ENCODE measurements at places on chromosomes 4 and X. TPM values are rescaled to one million over a fixed set of nuclear protein-coding genes. Genes with fewer than 3 reads are reported as not detected.

The RBM46 gene
- not detected for total RNA-seq

The SUPT20HL1 gene
- not detected for total RNA-seq

The RNF150 gene
- total RNA-seq = 1.3 TPM

The RADX gene
- total RNA-seq = 5.2 TPM

The CSTF2 gene
- total RNA-seq = 40.9 TPM

The AREG gene
- 0.54 TPM for total RNA-seq

The INTS6L gene
- total RNA-seq = 19.6 TPM

The CYLC1 gene
- not detected for total RNA-seq

GRCh38 chr4:40053161-40053560, 3.5 kb upstream of the N4BP2 start:
- no peak for DNase-seq

- DNase-seq = no peak
Observed at GRCh38 chr4:8048856-8049676, 109.4 kb upstream of the AFAP1 start.

GRCh38 chrX:2696698-2697215, 5.7 kb downstream of the CD99 start:
- DNase-seq = no peak

DNA sequence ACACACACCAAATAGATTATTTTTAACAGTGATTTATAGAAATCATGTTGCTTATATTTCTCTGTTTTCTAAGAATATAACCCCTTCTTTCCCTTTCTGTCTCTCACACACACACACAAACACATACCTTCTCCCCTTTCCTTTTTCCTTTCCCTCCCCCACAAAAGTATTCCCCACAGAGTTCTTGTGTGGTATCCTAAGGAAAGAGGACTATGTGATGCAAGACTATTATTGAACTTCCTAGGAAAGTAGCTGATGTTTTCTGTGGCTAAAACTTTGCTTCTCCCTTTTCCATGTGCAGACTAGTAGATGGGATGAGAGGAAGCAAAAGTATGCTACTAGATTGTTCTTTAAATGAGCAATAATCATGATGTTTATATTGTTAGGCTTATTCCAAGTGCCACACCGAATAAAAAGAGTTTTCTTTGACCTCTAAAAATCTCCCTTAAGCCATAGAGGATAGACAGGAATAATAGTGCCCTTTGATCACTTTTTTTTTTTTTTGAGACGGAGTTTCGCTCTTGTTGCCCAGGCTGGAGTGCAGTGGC, 38.7 kb downstream of the CPEB2 start:
- no peak for DNase-seq

DNA sequence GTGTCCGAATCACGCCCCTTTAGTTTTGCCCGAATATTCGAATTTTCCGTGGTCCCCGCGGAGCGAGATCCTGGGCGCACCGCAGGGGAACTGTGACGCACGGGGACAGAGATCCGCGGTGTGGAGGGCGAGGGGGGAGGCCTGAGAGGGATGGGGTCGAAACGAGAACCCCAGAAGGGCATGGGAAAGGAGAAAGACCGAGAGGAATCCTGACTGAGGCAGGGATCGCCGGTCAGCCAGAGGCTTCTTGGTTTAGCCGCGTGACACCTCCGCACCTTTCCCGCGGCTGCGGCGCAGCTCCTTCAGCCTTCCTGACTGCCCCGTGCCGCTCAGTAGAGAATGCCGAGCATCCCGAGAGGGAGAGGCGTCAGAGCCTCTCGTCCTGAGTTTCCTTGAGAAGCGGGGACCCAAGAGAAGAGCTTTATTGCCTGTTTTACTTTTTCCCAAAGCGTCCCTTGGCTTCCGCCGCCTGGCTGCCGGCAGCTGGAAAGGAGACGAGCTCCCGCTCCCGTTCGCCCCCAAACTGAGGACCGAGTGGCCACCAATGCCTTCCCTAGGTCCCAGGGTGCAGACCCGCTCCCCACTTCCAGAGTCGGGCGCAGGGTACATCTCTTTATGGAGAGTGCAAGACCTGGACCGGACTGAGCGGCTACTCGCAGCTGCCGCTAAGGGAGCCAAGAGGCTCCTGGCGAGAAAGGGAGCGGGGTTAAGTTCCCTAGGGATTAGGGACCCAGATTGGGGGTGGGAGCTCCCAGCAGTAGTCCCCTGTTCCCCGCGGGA, 911 bp upstream of the GPR50 start:
- no peak for DNase-seq

GRCh38 chr4:34046580-34046979, 2197.7 kb downstream of the ARAP2 start:
- no peak for DNase-seq

GRCh38 chr4:127993151-127993550, 27.9 kb downstream of the ABHD18 start:
- DNase-seq = no peak

GRCh38 chr4:184409911-184410692, 64.2 kb downstream of the IRF2 start:
- DNase-seq = no peak

- DNase-seq = no peak
Observed at GRCh38 chr4:81635739-81636138, 164.0 kb upstream of the RASGEF1B start.

DNA sequence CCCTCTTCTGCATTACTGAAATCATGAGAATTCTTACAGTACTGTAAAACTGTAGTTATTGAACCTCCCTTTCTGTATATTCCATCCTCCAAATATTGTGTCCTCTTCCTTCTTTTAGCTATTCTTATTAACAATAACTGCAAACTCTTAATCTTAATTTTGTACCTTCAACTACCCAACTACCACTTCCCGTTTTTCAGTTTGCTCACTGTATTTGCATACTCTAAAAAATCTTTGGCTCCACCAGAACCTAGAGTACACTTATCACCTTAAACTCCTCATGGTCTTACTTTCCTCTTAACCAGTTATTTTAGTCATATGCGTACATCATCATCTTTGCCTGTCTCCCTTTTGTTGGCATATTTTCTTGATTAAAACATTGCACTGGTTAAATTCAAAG, 543.7 kb downstream of the ARAP2 start:
- DNase-seq = no peak

GRCh38 chrX:27186671-27187070, 276.5 kb downstream of the PPP4R3C start:
- DNase-seq = peak; percentile 24

DNA sequence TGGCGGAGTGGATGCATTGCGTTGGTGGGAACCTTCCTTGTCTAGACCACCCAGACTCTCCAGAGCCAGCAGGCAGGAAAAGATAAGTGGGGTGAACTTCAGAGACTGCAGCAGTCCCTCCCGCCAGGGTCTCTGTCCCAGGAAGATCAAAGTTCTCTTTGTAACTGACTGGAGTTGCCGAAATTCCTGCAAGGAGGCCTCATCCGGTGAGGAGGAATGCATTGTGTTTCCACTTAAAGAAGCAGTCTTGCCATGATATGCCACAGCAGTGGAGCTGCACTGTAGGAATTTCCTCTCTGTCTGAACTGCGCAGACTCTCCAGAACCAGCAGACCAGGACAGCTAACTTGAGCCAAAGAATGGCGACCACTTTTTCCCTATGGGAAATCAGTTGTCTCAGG, 1190.4 kb downstream of the TECRL start:
- DNase-seq = no peak
